ENCODE measurements at places on chromosomes 7 and 10. TPM values are rescaled to one million over a fixed set of nuclear protein-coding genes. Genes with fewer than 3 reads are reported as not detected.

The CFAP43 gene
- 4.2 TPM for total RNA-seq

GRCh38 chr10:1706711-1707110 is 30.6 kb downstream of the ADARB2 start:
- DNase-seq: no peak

GRCh38 chr7:136134503-136134902 is 157.3 kb upstream of the MTPN start:
- DNase-seq: no peak

- DNase-seq: no peak
Measured at GRCh38 chr10:75166623-75166972, 44.0 kb upstream of the VDAC2 start.

GRCh38 chr10:84375011-84375410 is 46.6 kb downstream of the CCSER2 start:
- DNase-seq: no peak

All from ovary (tissue), 10 donors.